ENCODE measurements at places on chromosomes 13 and 19.

GRCh38 chr19:3100331-3100730 is 6.2 kb downstream of the GNA11 start:
- no peak for DNase-seq

- DNase-seq, result no peak
Measured at GRCh38 chr19:46463516-46463915, 7.8 kb downstream of the PNMA8A start.

DNA sequence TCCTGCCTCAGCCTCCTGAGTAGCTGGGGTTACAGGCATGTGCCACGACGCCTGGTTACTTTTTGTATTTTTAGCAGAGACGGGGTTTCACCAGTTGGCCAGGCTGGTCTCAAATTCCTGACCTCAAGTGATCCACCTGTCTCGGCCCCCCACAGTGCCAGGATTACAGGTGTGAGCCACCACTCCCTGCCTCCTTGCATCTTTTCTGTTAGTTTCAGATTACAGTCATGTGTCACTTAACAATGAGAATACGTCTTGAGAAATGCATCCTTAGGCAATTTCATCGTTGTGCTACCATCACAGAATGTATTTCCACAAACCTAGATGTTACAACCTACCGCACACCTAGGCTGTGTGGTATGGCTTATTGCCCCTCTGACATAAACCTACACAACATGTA is 180.4 kb downstream of the TM9SF2 start:
- no peak for DNase-seq

- DNase-seq, result no peak
Measured at GRCh38 chr13:80203496-80203895, 137.4 kb downstream of the SPRY2 start.

- DNase-seq, result no peak
Measured at GRCh38 chr19:3409346-3410064, 43.1 kb downstream of the NFIC start.

- no peak for DNase-seq
Measured at GRCh38 chr19:37217480-37217774, 587 bp upstream of the ZNF383 start.

DNA sequence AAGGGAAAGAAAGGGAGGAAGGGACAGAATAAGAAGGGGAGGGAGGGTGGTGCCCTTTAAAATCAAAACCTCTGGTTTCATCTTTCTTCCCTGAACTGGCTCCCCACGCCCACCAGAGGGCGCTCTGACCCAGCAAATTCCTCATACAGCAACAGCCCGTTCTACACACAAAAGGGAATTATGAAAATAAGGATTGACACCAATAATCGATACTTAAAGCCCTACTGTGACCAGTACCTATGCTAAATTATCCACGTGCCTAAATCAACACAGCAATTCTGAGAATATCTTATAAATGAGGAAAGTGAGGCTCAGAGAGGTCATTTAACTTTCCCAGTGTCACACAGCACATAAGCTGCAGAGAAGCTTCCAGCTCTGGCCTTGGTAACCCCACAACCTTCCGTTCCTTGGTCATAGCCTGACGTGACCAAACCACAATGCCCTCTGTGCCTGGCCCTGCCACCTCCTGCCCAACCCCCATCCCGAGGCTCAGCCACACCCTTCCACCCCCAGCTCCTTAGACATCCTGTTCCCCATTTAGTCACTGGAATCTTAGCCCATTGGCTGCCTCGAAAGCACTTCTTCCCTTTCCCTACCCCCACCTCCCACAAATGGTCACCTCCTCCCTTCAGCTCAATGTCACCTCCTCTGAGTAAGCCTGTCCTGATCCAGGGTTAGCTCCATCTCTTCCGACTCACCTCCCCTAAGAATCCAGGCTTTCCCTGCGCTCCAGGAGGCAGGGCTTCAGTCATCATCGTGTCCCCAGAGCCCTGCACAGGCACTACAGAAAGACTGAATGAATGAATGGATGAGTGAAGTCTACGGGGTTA is 34.2 kb upstream of the PNMA8B start:
- DNase-seq, result peak; percentile 64

- no peak for DNase-seq
Measured at GRCh38 chr13:73092829-73093228, 34.0 kb downstream of the KLF5 start.

GRCh38 chr13:37127691-37128241 is 22.3 kb upstream of the CSNK1A1L start:
- DNase-seq, result no peak

- no peak for DNase-seq
Measured at GRCh38 chr19:50749490-50749889, 20.8 kb upstream of the GPR32 start.

GRCh38 chr13:50914176-50914700 is 4.6 kb downstream of the RNASEH2B start:
- no peak for DNase-seq

- DNase-seq, result no peak
Measured at GRCh38 chr13:80850771-80851170, 509.8 kb upstream of the SPRY2 start.

DNA sequence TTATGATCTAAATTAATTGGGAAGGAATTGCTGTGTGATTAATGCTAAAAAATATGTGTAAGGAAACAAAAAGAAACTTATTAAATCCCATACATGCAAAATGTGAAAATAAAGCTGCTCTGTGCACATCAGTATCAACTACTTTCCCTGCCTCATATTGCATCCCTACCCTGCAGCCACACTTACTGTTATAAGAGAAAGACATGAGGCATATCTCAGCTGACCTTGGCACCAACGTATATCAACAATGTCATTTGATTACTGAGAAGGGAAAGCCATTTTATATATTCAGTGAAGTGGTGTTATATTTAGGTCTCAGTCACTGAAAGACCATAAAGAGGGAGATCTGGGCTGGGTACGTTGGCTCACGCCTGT is 585.1 kb downstream of the GPC6 start:
- DNase-seq, result no peak

GRCh38 chr13:28581451-28581850 is 77.5 kb upstream of the POMP start:
- DNase-seq, result no peak

- no peak for DNase-seq
Measured at GRCh38 chr13:114067886-114068651, 64.4 kb downstream of the RASA3 start.

DNA sequence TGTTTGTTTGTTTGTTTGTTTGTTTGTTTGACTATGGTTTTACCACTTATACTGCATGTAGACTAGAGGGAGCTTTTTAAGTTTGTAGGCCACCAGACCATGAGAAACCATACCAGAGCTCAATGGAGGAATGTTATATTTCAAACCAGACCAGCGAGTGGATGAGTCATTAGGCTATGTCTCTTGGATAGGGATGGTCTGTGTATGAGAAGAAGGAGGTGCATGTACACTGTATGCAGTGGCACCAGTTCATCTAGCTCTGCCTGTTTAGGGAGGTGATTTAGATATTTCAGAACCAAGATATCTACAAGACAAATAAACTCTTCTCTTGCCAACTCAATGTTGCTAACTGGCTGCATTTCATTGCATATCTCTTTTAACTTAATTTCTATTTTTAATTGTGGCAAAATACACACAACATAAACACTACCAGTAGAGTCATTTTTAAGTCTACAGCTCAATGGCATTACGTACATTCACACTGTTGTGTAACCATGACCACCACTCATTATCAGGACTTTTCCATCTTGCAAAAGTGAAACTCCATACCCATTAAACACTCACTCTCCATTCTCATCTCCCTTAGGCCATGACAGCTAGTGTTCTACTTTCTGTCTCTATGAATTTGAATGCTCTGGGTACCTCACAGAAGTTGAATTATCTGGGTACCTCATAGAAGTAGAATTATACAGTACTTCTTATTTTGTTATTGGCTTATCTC is 29.2 kb downstream of the SYDE1 start:
- DNase-seq, result no peak

- no peak for DNase-seq
Measured at GRCh38 chr13:94198681-94199080, 280.8 kb downstream of the DCT start.

DNA sequence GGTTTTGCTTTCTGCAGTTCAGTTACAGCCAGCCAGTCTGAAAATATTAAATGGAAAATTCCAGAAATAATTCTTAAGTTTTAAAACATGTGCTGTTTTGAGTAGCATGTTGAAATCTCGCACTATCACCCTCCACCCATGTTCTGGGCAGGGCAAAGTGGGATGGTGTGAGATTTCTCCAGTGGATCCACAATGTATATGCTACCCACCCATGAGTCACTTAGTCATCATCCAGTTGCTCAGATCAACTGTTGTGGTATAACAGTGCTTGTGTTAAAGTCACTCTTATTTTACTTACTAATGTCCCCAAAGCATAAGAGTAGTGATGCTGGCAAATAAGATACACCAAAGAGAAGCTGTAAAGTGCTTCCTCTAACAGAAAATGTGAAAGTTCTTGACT is 56.4 kb downstream of the CYSLTR2 start:
- DNase-seq, result no peak

GRCh38 chr13:75687150-75687763 is 51.1 kb downstream of the LMO7 start:
- DNase-seq, result no peak

- no peak for DNase-seq
Measured at GRCh38 chr19:32824916-32825608, 44.5 kb downstream of the SLC7A9 start.

GRCh38 chr13:49373716-49374115 is 70.1 kb downstream of the CAB39L start:
- DNase-seq, result no peak

DNA sequence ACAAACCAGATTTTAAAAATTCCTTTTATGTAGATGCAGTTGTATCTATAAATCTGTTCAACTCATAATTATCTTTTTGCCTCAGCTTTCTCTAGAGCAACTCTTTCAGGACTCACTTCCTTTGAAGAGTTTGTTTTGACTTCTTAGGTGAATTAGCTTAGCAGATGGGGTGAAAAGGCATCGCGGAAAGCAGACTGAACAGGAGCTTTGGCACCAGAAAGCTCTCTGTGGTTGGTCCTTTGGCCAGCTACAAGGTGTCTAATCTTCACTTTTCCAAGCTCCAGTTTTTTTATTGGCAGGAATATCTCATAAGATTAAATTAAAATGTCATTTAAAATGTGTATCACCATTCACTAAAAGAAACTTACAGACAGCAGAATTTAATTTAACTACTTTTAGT is 60.6 kb upstream of the KLF12 start:
- no peak for DNase-seq

- no peak for DNase-seq
Measured at GRCh38 chr13:85864963-85865530, 65.8 kb upstream of the SLITRK6 start.

DNA sequence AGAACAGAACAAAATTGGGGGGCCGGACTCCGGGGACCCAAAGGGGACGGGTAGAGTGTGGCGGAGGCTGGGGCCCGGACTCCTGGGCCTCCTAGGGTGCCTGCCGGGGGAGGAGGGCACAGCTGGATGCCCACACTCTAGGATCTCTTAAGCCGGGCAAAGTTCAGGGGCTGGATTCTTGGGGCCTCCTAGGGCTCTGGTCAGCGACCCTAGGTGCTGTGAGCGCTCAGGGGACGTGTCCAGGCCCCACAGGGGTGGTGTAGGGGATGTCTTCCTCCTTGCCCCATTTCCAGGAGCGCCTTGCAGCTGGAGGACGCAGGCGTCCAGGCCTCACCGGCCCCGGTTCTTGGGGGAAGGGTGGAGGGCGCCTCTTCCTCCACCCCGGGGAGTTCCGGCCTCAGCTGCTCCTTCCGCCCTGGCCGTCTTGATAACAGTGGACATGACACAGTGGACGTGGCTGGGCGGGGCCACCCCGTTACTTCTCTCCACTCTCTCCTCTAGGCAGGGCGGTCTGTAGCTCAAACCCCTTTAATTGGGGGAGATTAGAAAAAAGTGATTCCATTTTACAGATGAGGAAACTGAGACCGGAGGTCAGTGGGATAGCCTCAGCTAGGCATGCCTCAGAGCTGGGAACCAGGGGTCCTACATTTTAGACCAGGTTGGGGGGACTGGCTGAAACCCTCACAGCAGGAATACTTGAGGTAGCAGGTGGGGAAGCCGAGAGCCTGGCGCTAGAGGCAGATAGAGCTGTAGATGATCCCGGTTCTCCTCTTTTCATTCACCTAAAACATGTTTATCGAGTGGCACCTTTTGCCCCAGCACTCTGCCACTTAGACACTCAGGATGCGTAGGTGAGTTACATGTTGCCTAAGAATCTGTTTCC is 705 bp downstream of the STXBP2 start:
- DNase-seq, result no peak

DNA sequence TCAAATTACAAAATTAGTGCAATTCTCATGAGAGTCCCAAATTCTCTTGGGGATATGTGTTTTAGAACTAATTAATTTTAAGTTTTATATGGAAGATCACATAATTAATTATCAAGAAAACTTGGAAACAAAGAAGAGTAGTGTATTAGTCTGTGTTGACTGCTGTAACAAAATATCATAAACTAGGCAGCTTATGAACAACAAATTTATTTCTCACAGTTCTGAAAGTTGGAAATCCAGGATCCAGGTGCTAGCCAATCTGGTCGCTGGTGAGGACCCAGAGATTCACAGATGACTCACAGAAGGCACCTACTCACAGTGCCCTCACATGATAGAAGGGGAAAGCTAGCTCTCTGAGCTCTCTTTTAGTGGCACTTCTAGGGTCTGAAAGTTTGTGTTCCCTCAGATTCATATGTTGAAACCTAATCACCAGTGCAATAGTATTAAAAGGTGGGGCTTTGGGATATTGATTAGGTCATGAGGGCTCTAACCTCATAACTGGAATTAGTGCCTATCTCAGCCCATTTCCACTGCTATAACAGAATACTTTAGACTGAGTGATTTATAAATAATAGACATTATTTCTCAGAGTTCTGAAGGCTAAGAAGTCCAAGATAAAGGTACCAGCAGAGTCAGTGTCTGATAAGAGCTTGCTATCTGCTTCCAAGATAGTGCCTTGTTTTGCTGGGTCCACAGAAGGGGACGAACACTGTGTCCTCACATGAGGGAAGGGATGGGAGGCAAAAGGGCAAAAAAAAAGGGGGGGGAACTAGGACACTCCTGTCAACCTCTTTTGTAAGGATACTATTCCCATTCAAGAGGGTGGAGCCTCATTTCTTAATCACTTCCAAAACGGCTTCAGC is 1.5 kb upstream of the ARGLU1 start:
- no peak for DNase-seq

GRCh38 chr19:57191141-57192076 is at the start of gene ZNF264:
ZNF264 (plus strand) TSS chr19:57191500; CDS start chr19:57191914, 414 bp downstream.
- DNase-seq, result peak; percentile 80

DNA sequence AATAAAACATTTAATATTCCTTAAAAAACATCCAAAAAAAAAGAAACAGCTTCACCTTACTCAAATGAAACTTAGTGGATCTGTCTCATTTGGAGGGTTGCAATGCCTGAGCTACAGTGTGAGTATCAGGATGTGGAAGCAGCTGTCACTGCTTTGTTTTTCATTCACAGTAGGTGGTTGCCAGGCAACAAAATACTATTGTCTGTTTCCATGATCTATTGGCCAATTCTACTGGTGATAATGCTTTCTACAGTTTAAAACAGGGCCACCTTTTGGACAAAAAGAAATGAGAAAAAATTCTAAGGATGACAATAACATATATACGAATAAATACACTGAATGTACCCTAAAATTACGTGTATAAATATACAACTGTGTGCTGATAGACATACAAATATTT is 3.0 kb downstream of the ENOX1 start:
- DNase-seq, result no peak

GRCh38 chr19:50794074-50794875 is 4.1 kb downstream of the ACP4 start:
- DNase-seq, result no peak

GRCh38 chr13:20713751-20714150 is 10.3 kb downstream of the IL17D start:
- no peak for DNase-seq

- no peak for DNase-seq
Measured at GRCh38 chr19:294341-294945, 3.2 kb upstream of the PLPP2 start.

- no peak for DNase-seq
Measured at GRCh38 chr19:55346725-55347441, 7.2 kb downstream of the KMT5C start.

Measured in activated T-helper 1 cell treated with anti-CD3 and anti-CD28 coated beads, Interleukin-2, amount 50 U/mL, for 16 hours (primary cell).